ENCODE measurements at places on chromosomes 2 and 18. TPM values are rescaled to one million over a fixed set of nuclear protein-coding genes. Genes with fewer than 3 reads are reported as not detected.

- DNase-seq = no peak
Observed at GRCh38 chr2:73291461-73292315, 1.7 kb downstream of the EGR4 start.

- no peak for DNase-seq
Observed at GRCh38 chr2:129754421-129754820, 225.0 kb upstream of the RAB6C start.

- DNase-seq = no peak
Observed at GRCh38 chr18:31245820-31246219, 72.1 kb upstream of the DSG1 start.

- peak; percentile 76 for DNase-seq
Observed at GRCh38 chr2:164826293-164827243, 15.1 kb downstream of the COBLL1 start.

GRCh38 chr18:21747268-21747667, 6.7 kb downstream of the MIB1 start:
- no peak for DNase-seq

SERPINB4 gene
- not detected for total RNA-seq

- no peak for DNase-seq
Observed at GRCh38 chr2:219425238-219426067, 7.3 kb downstream of the DES start.

THUMPD2 gene
- total RNA-seq = 10.5 TPM

- DNase-seq = no peak
Observed at GRCh38 chr2:58106896-58107295, 60.3 kb downstream of the VRK2 start.

DNA sequence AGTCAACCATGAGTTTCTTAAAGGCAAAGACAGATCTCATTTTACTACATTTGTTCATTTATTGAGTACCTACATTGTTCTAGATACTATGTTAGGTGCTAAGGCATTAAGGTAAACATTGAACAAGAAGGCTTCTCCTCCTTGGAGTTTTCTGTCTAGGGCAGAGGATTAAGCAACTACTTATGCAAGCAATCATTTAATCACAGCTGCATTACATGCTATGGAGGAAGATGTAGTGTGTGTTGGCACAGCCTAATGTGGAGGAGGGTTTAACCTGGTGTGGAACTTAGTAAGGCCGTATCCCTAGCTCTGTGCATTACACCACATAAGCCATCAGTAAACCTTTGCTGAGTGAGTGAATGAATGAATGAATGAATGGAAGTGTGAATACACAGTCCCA, 106.5 kb upstream of the MAP3K20 start:
- no peak for DNase-seq

GRCh38 chr2:85310330-85310729, 17.5 kb downstream of the TGOLN2 start:
- no peak for DNase-seq

- DNase-seq = no peak
Observed at GRCh38 chr2:111930875-111931274, 32.5 kb downstream of the MERTK start.

ZNF521 gene
- 30.2 TPM for total RNA-seq

FEV gene
- total RNA-seq = not detected

DNA sequence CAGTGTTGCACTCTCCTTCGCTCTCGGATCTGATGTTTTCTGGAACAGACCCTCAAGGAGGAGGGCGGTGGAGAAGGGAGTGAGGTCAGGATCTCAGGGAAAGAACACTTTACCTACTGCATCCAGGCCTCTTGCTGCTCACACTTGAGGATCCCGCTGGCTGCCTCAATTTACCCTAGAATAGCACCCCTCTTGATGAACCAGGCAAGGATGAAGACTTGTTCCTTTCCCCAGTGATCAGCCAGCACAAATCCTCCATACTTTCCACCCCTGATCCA, 14.2 kb downstream of the WNT10A start:
- DNase-seq = no peak

DNA sequence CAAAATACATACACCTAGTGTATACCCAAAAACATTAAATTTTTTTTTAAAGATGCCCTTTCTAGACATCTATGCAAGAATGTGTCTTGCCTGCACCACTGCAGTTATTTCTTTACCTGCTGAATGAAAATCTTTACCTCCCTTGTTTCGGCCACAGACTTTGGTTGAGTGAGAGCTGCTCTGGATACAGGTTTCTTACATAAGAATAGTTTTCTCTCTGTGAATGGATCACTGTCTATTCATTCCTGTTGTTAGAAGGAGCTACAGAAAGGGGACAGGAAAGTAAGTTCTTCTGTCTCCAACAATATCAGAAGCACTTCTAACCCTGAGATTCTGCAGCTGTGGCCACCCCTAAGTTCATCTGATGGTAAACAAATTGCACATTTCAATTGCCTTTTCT, 113.0 kb upstream of the CDCA7 start:
- no peak for DNase-seq

SNTG2 gene
- 0.50 TPM for total RNA-seq

IL36RN gene
- not detected for total RNA-seq

DNA sequence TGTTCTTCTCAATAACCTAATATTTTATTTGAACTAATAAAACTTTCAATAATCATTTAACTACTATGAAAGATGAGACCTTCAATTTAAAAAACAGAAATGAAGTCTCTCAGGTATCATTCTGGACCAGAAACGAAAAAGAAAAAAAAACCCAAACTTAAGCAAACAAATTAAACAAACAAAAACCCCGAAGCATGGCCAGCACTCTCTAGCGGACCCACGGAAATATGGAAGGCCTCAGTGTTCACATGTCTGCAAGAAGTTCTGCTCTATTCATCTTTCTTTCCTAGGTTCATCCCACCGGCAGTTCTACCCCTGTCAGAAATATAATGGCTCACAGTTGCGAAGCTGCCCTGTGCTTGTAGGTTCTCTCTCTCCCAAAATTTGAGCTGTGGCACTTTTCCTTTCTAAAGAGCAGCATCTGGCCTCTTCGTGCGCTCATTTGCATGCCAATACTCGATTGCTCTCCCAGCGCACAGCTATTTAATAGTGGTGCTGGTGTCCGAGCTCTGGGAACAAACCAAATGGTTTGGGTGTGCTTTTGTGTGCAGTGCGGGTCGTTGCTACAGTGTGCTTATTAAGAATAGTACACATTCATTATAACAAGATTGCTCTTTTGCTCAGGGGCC, 129.0 kb upstream of the ZEB2 start:
- no peak for DNase-seq

CCDC102B gene
- total RNA-seq = 78.3 TPM

GRCh38 chr2:177758591-177759371, 313.8 kb downstream of the PDE11A start:
- DNase-seq = peak; percentile 68

GPR17 gene
- 0.24 TPM for total RNA-seq

- DNase-seq = no peak
Observed at GRCh38 chr2:62151306-62151638, 44.6 kb upstream of the B3GNT2 start.

GRCh38 chr2:30278419-30278818, 47.1 kb downstream of the LBH start:
- DNase-seq = no peak

FAM237A gene
- not detected for total RNA-seq

- DNase-seq = peak; percentile 90
Observed at GRCh38 chr18:457521-458412, 42.7 kb downstream of the COLEC12 start.

DNA sequence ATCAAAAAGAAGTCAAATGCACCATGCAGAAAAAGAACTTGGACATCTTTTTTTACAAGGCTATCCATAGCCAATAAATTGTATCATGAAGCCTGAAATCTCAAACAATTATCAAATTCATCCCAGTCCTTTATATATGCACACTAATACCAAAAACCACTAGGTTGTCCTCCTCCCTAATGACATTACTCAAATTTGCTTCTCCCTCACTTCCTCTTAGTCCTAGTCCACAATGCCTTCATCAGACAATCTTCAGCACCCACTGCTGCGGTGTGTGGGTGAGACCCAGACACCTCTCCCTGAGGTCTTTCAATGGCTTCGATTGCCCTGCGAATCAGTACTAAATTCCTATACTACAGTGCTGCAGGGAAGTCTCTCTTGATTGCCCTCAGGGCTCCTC, 58.1 kb downstream of the CLASP1 start:
- DNase-seq = no peak

CAPN10 gene
- 31.9 TPM for total RNA-seq

DNA sequence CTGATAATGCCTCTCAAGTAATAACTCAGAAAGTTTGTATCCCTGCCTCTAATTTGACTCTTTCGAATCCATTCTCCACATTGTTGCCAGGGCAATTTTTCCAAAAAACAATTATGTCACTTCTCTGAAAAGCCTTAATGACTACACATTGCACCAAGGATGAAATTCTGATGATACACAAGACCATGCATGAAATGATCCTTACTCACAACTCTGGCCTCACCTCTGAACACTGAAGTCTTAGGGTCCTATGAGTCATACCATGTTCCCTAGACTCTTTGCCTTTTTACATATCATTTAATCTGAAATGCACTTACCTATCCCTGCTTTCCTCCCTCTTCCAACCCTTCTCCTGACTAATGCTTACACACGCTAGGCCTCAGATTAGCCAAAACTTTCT, 51.0 kb downstream of the WDPCP start:
- DNase-seq = no peak

GRCh38 chr2:29831560-29831959, 89.8 kb downstream of the ALK start:
- no peak for DNase-seq

KIAA2012 gene
- total RNA-seq = not detected

EVA1A gene
- total RNA-seq = 23.2 TPM

GRCh38 chr18:72206814-72207213, 337.3 kb downstream of the CBLN2 start:
- DNase-seq = no peak

CSRNP3 gene
- total RNA-seq = 5.5 TPM

DNA sequence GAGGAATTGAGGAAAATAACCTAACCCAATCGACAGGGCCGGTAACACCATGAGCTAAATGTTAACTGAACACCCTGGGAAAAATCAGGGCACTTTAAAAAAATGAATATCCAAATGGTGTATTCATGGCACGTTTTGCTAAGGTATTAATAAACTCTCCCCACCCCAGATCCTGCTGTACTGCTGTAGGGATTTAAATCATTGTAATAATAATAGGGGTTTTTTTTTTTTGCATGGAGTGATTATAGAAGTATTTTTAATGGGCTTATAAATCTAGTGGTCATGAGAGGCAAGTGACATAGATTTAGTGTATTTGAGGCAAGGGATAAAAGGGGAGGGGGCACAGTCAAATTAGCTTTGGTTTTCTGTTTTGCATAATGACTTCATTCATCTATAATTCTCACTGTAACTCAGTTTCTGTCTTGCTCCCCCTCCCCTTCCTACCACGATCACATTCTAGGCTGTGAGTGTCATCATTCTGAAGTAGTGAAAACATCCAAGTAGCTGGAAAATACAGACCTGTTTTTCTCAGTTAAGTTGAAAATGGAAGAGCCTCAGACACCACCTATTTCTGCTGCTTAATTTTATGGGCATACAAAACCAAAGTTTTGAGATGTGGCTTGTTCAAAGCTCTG, 18.2 kb upstream of the MGAT5 start:
- no peak for DNase-seq

UGT1A5 gene
- total RNA-seq = 0.10 TPM

- DNase-seq = no peak
Observed at GRCh38 chr2:46891956-46892553, 23.6 kb downstream of the MCFD2 start.

DNA sequence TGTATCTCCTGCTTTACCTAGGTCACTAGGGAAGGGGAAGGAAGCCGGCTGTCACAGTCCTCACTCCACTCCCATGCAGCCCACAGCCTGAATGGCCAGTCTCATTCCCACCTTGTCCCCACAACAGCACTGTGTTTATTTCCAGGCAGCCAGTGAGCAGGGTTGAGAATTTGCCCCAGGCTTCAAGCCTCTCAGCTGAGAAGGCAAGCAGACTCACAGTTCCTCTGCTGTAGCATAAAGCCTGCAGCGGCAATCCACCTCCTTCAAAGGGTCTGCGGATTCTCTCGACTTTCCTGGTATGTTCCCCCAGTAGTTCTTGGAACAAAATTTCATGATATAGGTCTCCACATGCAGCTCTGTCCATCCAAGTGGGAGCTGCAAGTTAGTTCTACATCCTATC, 262.9 kb upstream of the GULP1 start:
- no peak for DNase-seq

RAX gene
- total RNA-seq = not detected

GRCh38 chr2:30310955-30311354, 79.6 kb downstream of the LBH start:
- no peak for DNase-seq

GRCh38 chr2:127052057-127052770, 54.7 kb downstream of the BIN1 start:
- DNase-seq = peak; percentile 28

DNA sequence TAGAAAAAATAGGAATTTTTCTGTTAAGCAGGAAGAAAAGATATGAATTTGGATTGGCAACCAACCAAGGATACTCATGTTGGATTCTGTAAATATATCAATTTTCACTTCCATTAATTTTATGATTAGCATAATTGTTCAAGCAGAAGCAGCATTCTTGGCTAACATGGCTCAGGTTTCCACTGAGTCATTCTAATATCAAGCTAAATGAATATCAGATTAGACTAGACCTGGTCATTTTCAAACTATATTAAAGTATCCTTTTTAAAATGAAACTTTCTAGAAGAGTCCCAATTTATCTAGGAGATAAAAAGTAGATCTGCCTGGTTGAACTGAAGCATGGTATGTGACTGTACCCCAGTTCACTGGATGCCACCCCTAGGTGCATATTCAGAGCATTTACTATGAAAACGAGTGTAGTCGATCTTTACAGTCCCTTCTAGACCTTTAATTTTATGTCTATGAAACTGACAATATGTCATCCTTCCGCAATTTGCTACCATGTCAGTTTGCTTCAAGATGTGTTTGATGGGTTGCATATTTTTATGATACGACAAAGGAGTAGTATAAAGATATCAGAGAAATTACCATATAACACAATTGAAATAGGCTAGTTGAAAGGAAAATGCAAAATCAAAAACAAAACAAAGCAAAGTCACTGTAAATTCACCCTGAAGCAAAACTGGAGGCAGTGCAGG, 704.9 kb downstream of the ERBB4 start:
- no peak for DNase-seq

GRCh38 chr18:49352321-49352720, 108.1 kb downstream of the DYM start:
- no peak for DNase-seq

FBXO48 gene
- 1.5 TPM for total RNA-seq

CHST10 gene
- total RNA-seq = 7.3 TPM

UGT1A6 gene
- total RNA-seq = 1.7 TPM
